Stimulated activated CD4-positive, alpha-beta T cell treated with anti-CD3 and anti-CD28 coated beads, Interleukin-1b, Interleukin-23, amount 100 ng/mL, for 1 hour (primary cell): ENCODE measurements at places on chromosomes 2 and 18.

DNA sequence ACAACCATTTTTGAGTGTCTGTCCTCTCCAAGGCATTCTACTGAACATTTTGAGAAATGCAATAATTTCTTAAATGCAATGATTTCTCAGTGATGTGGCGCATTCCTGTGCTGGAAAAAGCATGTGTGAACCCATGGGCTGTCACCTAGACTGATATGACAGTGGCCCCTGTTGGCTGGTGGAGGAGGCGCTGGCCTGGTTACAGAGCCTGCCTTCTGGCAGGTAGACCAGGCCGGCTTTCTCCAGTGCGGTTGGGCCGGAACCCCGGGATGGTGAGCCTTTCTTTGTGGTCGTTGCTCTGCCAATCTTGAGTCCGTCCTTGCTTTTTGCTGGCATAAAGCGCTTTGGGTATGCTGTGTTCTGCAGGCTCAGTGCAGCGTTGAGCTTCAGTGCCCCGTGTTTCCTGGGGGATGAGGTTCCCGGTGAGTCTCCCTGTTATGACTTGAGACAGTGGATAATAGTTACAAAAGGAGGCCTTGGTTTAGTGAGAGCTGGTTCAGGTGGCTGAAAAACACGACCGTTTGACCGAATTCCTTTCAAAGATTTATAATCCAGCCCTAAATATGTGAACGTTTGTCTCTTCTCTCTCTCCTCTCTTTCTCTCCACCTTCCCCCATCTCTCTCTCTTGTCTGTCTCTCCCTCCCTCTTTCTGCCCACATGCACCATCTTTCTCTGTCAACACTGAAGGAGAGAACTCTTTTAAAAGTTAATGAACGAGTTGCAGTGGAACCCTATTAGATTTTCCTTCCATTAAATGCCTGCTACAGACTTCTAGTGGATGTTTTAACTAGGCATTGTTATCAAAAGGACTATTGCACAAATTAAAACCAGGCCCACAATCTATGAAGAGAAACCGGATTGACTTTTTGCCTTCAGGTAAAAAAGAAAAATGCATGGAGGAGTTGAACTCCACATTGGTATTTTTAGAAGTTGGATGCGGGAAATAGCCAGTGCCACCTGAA, 34.0 kb downstream of the TSHZ1 start:
- no peak for DNase-seq

GRCh38 chr2:47484396-47484795, 81.4 kb downstream of the MSH2 start:
- DNase-seq, result no peak

- no peak for DNase-seq
Observed at GRCh38 chr2:67346718-67347407, 50.3 kb upstream of the ETAA1 start.

DNA sequence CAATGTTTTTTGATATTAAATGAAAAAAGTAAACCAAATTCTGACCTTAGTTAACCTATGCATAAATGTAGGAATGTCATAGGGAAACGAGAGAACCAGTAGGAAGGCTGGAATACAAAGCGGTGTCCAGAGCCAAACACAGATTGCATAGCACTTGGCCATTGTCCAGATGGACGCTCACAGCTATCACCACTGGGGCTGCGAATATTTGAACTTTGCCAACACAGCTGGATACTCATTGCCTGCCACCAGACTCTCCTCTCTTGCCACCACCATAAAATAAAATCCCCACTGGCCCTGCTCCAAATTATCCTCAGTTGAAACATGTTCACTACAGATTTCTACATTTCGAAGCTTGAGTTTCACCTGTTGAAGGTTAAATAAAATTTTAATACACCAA, 159.3 kb upstream of the GULP1 start:
- DNase-seq, result no peak

GRCh38 chr2:175353275-175353674, 171.8 kb upstream of the ATP5MC3 start:
- no peak for DNase-seq

DNA sequence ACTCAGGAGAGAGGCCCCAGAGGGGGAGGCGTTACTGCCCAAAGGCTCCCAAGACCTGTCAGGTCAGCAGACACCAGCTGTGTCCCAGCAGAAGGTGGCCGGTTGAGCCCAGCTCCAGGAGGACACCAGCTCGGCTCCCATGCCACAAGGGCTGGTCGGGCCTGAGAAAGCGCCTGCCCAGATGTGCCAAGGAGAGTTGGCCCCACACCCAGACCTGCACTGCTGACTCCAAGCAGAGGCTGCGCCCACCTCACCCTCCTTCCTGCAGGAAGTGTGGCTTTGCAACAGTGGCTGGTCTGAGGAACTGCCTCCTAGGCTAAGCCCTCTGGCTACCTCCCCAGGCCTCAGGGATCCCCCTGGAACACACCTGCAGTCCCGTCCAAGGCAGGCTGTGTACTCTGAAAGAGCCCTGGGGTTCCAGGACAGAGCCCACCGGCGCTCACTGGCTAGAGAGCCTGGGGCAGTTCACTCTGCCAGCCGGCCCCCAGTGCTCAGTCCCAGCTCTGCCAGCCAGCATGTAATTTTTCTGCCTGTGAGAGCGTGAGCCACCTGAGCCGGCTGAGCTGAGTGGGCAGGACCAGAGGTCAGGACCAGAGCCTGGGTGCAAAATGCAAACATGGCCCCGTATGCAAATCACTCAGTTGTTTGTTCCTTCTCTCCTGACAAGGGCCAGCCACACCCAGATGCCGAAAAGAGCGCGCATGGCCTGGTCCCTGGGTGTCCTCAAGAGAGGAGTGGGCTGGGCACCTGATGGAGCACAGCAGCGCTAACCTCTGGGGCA, 36.9 kb upstream of the PTMA start:
- DNase-seq, result no peak

- no peak for DNase-seq
Observed at GRCh38 chr2:218005028-218005427, 2.2 kb upstream of the TNS1 start.

GRCh38 chr2:36453652-36454051, 98.1 kb downstream of the CRIM1 start:
- no peak for DNase-seq

DNA sequence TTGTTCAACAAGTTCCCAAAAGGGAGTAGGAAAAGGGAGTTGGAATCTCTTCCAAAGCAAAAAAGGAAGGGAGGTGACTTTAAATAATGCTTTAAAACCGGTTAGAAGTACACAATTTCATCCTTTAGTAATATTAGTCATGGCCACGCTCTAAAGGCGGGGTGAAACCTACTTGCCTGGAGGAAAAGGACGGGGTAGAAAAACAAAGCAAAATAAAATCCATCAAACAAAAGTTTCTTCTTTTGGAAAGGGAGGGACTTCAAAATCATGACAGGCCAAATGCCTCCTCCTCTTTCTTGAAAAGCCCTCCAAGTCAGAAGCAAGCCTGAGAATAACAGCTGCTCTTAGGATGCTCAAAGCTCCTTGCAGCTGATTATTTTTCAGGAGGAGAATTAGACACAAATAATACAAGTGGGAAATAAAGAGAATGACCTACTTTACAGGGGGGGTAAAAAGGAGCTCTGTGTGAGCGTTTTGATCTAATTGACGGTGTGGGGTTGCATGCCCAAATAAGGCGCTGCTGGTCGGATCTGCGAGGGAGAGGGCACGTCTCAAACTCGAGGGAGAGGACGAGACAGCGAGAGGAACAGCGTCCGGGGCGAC, 1.8 kb upstream of the NPAS2 start:
- no peak for DNase-seq

DNA sequence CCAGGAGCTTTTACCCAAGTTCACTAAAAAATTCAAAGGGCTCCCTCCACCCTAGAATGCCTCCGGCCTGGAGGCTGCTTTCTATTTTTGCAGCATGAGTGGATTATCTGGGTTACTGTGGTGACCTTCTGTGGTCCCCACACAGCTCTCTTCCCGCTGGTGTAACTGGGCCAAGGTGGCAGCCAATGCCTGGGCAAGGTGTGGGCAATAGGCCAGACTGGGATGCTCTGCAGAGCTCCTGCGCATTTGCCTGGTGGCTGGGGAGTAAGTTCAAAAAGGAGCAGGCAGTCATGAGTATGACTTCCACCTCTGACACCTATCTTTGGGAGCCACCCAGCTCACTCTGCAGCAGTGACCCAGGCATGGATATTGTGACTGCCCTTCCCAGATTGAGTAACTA, 130.5 kb upstream of the SPRED2 start:
- DNase-seq, result no peak

DNA sequence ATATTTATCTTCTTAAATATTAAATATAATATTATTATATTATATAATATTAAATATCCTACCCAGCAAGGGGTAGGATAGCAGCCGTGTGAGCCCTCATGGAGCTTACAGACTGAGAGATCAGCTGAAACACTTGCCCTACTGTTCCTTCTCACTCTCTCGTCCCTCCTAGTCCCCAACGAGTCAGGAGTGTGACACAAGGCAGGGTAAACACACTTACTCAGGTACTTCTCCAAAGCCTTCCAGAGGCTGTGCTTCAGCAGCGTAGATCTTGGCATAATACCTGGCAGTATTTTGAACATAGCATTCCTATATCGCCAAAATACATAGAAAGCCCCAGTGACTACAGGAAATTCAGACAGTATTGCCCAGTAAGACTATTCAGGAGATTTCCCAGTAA, 114.1 kb downstream of the ALPK2 start:
- DNase-seq, result no peak

DNA sequence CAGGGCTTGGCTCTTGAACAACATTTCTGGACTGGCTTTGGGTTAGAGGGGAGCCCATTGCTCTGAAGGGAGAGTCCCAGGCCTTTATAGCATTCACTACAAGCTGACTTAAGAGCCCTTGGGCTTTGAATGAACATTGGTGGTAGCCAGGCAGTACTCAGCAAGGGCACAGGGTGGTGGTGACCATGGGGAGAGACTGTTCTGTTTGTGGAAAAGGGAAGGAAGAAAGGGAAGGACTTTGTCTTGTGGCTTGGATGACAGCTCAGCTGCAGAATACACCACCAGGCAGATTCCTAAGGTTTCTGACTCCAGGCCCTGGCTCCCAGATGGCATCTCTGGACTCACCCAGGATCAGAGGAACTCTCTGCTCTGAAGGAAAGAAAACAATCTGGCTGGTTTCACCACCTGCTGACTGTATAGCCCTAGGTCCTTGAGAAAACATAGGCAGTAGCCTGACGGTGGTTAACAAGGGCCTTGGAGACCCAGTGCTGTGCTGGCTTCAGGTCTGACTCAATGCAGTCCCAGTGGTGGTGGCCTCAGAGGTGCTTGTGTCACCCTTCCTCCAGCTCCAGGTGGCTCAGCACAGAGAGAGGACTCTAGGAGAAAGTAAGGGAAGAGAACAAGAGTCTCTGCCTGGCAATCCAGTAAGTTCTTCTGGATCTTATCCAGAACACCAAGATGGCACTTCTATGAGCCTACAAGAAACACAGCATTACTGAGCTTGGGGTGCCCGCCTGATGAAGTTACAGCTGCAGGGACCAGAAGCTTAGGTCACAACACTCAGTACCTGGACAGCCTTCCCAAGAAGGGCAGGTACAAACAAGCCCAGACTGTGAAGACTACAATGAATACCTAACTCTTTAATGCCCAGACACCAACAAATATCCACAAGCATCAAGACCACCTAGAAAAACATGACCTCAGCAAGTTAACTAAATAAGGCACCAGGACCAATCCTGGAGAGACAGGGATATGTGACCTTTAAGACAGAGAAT, 16.4 kb upstream of the ABCB11 start:
- no peak for DNase-seq
